ENCODE measurements at places on chromosomes 3 and 15.
A peak's percentile ranks its signal among the peaks of the same experiment; 100 is the strongest.

DNA sequence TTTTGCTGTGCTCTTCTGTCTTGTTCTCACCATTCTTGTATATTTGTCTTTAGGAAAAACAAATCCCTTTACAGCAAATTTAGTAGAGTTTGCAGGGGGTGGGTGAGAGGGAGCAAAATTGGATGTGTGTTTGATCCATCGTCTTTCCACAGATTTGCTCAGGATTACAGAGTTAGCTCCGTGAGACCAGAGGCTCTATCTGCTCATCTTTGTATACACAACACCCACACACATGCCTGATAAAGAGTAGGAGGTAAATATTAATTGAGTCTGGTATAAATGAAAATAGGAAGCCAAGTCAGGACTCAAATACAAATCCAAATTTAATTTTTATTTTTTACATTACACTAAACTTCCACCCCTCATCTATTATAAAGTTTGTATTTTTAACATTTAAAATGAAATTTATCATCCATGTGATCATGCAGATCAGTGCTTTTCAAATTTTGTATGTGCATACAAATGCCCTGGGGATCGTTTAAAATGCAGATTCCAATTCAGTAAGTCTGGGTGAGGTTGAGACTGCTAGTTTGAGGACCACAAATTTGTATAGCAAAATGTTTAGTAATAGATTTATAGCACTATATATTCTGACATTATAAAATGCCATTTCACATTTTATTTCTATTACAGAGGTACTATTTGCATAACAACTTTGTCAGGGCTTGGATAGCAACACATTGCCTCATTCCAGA lies 326.7 kb downstream of the LSAMP start:
- DNase-seq, result no peak

DNA sequence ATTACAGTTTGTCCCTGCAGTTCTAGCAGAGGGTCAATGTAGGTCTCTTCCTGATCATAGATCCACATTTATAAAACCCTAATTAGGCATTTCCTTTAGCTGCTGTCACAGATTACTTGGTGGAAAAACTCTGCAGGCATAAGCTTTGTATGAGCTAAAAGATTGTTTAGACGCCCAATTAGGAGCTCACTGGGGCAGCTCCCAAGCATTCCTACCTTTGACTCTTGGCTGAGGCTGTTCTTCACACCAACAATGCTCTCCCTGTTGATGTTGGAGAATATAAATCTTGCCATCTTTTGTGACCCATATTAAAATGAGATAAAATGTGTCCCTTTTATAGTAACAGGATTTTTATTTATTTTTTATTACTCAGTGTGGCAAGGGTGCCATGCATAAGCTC lies 148.3 kb upstream of the TRIM42 start:
- DNase-seq, result peak; percentile 13

DNA sequence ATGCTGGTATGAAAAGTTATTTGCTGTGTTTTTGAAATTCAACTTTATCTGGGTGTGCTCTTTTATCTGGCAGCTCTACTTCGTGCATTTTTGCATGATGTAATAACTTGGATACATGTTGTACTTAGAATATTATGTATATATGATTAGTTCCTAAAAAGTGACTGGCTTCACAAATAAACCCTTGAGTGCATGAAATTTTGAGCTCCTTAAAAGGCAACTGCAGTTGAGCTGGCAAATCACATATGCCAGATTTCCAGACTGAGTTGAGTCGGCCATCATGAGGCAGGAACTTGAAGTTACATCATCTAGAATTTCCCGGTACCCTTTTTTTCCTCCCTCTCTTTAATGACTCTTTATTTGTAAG lies 162.5 kb downstream of the FNDC3B start:
- DNase-seq, result no peak

DNA sequence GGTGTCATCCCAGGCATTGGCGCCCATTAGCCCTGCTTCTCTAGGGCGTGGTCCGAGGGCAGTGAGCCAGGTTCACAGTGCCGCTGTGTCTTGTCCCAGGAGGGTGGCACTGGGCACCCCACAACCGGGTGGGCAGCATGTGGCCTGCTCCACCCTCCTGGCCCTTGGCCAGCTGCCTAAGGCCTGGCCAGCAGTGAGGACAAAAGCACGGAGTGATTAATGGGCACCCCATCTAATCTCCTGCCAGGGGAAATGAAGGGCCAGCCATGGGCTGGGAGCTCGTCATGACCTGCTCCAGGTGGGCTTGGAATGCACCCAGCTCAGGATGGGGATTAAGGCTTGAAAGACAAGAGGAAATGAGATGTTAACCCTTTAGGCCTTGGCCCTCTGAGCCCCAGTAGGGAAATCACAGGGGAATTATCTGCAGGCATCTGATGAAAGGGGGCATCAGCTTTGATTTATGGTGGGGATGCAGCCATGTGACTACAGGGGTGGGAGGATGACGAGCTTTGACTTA lies 5.2 kb downstream of the THSD4 start:
- no peak for DNase-seq

- DNase-seq, result no peak
These were observed 258.2 kb downstream of the SLCO3A1 start for GRCh38 chr15:92111751-92112150.

DNA sequence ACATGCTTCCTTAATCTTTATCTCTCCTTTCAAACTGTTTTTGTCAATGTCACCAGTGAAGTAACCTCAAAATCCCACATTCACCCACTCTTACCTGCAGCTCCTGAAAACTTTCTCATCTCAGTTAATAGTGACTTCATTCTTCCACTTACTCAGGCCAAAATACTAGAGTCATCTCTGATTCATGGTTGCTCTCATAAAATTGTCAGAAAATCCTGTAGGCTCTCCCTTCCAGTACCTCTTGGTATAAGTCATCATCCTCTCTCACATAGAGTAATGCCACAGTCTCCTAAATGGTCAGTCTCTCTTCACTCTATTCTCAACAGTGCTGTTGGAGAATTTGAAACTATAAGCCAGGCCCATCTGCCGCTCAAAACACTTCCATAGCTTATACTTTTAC lies 34.9 kb upstream of the POU1F1 start:
- DNase-seq, result no peak

DNA sequence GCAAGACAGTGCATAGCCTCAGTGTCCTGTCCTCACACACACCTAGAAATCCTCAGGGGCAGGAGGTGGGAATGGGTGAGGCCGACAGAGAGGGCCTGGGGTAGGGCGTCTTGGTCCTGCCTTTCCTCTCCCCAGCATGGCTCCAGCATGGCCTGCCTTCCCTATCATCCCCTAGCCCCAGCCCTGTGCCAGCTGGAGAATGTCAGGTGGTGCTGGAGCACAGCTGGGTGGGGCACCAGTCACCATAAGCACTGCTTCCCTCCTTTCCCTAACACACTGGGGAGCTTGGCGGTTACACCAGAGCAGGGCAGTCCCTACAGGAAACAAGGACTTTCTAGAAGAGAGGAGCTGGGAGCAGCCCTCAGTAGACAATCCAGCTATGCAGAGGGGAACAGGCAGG lies 236.8 kb downstream of the KLF13 start:
- DNase-seq, result no peak

GRCh38 chr3:85574006-85574705 lies 615.4 kb downstream of the CADM2 start:
- DNase-seq, result no peak

Data from smooth muscle cell of the brain vasculature (primary cell).